OCI-M1 (cell line): ENCODE measurements at places on chromosomes 7 and 10.

DNA sequence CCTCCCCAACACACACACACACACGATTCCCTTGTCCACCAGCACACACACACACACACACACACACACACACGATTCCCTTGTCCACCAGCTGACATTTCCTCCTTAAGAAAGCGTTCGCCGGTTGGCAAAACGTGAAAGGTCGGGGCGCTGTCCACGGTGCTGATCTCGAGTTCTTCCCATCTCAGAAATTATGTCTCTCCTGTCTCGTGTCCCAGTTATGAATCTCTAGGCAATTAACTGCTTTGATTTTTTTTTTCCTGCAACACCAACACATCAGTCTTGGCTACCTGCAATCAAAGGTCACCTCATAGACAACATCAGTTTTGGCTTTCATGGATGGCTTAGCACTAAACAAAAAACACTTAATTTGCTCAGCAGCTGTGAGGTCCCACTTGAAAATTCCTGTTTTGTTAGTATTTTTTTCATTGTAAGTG is 1.9 kb downstream of the INA start:
- DNase-seq, result peak; percentile 53

- peak; percentile 29 for DNase-seq
Observed at GRCh38 chr10:10786109-10787090, 231.3 kb upstream of the CELF2 start.

- DNase-seq, result no peak
Observed at GRCh38 chr7:91929463-91929862, 11.2 kb upstream of the AKAP9 start.

DNA sequence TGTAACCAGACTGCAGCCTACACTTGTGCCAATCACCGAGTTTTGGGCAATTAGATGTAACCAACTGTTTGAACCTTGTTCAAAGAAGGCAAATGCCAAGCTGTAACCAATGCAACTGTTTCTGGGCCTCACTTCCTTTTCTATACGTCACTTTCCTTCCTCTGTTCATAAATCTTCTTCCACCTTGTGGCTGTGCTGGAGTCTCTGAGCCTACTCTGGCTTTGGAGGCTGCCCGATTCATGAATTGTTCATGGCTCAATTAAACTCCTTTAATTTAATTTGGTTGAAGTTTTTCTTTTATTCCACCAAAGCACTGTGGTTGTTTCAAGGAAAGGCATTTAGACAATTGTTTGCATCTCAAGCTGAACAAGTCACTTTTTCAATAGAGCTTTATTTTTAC is 43.5 kb upstream of the UCN3 start:
- no peak for DNase-seq

DNA sequence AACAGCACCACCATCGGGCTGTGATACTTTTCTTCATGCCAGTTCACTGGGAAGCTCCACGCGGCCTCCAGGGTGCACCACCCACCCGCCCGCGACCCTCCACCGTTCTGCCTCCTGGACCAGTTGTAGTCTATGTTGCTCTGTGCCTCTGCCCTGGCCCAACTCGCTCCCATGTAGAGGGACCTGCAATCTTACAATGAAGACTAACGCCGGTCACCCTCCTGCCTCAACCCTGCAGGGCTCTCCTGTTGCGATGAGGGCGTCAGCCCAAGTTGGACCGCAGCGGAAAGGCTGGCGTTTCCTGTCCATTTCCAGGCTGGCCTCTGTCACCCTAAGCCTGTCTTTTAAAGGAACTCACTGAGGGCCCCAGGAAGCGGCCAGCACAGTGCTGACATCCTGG is 34.9 kb downstream of the IL15RA start:
- DNase-seq, result no peak

DNA sequence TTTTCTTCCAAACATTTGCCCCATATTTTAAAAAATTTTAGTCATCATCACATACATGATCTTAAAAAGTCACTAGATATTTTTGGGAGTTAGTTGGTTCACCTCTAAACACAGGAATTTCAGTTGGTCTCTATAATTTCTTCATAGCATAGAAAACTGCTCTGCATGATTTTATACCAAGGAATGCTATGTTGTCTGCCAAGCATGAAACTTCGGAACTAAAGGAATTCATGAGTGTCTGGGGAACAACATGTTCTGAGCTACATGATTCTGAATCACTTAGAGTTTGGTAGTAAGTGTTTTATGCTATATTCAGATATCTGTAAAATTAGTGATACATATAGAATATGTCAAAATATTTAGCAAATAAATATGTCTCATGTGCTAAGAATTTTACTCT is 957.8 kb downstream of the GATA3 start:
- DNase-seq, result no peak

DNA sequence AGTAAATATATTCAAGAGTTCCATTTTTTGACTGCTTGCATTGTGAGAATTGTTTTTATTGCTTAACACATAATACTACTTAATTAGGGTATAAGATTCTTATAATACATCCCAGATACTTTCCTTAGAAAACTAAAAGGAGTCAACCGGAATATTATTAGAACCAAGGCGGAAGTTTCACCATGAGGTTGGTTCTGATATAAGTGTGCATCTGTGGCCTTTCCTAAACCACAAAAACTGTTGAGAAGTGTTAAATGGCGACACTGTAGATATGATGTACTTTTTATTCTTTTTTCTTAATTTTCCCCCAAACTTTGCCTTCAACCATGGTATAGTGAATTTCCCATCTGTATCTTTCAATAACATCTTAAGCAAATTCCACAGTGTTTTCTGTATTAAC is 32.3 kb upstream of the INHBA start:
- DNase-seq, result no peak

DNA sequence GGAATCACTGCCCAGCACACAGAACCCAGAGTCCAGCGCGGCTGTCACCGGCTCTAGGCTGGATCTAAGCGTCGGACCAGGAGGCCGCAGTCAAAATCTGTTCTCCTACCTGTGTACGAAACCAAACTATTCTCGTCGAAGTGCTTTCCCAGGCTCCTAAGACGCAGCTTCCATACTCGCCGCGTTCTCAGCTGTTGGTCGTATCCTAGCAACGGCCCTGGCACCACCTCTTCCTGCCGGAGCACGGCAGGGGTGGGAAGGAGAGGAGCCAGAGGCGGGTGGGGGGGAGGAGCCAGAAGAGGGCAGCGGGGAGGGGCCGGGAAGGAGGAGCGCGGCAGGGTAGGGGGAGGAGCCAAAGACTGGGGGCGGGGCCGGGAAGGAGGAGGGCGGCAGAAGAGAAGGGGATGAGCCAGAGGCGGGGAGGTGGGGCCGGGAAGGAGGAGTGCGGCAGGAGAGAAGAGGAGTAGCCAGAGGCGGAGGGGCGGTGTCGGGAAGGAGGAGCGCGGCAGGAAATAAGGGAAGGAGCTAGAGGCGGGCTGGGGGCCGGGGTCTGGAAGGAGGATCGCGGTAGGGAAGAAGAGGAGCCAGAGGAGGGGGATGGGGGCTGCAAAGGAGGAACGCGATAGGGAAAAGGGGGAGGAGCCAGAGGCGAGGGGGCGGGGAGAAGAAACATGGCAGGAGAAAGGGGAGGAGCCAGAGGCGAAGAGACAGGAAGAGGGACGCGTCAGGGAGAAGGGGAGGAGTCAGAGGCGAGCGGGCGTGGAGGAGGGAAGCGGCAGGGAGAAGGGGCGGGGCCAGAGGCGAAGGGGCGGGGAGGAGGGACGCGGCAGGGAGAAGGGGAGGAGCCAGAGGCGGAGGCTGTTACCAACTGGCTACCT is at the start of gene IQUB:
TSS of gene IQUB (minus strand) at position 213 of the 878 bp plus-strand sequence. CDS start 22,255 bp downstream, outside the sequence.
- DNase-seq, result peak; percentile 93
